Mesothelial cell of epicardium (in vitro differentiated cells): ENCODE measurements at places on chromosomes 13 and 19.

GRCh38 chr13:96817336-96817941 lies 176.8 kb downstream of the OXGR1 start:
- DNase-seq, result no peak

GRCh38 chr13:98785405-98785804 lies 32.9 kb upstream of the SLC15A1 start:
- DNase-seq, result no peak

- no peak for DNase-seq
Observed at GRCh38 chr19:11447347-11448262, 12.2 kb downstream of the PRKCSH start.

- no peak for DNase-seq
Observed at GRCh38 chr13:24911133-24911908, 147.4 kb downstream of the RNF17 start.

DNA sequence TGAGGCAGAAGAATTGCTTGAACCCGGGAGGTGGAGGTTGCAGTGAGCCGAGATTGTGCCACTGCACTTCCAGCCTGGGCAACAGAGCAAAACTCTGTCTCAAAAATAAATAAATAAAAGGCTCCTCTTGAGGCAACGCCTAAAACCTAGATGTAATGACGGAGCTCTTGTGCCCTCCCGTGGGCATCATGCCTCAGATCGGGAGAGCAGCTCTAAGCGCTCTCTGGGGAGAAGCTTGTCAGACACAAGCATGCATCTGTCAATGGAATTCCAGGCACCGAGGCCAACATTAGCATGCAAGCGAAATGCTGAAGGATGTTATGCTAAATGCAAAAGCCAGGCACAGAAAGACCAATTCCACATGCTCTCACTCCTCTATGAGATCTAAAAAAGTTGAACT lies 45.6 kb upstream of the MRI1 start:
- no peak for DNase-seq

DNA sequence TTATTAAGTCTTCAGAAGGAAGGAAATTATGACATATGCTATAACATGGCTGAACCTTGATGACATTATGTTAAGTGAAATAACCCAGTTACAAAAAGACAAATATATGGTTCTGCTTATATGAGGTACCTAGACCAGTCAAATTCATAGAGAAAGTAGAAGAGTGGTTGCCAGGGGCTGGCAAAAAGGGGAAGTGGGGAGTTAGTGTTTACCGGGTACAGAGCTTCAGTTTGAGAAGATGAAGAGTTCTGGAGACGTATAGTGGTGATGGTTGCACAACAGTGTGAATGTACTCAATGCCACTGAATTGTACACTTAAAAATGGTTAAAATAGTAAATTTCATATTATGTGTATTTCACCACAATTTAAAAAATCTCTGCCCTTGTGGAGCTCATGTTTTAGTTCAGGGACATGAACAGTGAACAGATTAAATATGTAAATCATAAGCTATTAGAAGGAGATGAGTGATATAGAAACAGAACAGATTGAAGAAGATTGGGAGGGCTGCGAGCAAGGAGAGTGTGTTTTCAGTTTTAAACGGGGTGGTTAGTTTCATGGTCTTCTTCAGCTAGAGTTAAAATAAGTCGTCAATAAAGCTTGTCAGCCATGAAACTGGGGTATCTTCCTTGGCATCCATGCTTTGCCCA lies 355.2 kb downstream of the KCNRG start:
- DNase-seq, result no peak

DNA sequence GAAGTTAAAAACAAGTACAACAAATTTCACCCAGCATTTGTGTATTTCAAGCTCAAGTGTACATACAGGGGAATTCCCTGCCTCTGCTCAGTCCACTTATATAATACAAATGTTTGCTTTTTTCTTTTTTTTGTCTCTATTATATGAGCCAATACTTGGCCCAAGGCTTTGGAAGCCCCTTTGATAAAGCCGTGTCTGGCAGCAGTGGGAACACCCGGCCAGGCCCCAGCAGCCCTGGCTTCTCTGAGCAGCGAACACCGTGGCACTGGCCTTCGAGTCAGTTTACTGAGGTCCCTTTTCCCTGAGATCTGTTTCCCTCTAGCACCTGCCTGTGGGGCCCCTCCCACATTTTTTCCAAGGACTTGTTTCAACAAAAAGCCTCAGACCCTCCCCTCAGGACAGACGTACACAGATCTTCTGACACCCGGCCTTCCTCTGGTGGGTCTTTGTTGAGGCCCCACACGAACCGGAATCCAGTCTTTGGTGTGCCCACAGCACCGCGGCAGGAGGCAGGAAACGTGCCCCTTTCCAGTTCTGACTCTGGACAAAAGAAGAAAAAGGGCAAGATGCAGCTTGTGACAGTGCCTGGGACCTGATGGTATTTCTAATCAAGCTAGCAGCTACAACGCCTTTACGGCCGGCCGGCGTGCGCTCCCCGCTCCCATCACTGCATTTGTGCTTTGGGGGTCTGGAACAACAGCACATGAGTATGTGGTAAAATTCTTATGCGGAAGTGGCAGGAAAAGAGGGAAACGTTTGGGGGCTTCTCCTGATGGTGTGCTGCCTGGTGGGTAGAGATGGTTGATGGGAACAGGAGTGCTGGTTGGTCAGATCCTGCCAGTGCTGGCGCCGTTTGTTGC lies 13.8 kb downstream of the SIPA1L3 start:
- no peak for DNase-seq

DNA sequence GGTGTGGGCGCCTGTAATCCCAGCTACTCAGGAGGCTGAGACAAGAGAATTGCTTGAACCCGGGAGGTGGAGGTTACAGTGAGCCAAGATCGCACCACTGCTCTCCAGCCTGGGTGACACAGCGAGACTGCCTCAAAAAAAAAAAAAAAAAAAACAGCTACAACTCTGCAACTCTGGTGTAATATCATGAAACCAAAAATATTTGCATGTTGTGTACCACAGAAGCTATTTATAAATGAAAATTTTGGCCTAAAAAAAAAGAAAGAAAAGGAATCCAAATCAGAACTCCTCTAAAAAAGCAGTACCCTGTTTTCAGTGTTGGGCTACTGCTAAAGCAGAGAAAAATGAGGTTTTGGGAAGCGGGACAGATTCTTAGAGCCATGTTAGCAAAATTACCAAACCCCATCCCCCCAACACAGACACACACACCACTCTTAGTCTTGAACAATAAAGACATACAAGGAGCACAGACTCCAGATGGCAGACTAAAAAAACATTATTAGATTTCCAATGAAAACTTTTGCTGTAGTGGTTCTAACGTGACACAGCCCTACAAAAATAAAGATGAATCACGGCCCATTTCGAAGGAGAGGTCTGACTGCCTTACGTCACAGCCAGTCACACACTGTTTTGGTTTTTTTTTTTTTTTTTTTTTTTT lies 51.5 kb downstream of the INSR start:
- no peak for DNase-seq

DNA sequence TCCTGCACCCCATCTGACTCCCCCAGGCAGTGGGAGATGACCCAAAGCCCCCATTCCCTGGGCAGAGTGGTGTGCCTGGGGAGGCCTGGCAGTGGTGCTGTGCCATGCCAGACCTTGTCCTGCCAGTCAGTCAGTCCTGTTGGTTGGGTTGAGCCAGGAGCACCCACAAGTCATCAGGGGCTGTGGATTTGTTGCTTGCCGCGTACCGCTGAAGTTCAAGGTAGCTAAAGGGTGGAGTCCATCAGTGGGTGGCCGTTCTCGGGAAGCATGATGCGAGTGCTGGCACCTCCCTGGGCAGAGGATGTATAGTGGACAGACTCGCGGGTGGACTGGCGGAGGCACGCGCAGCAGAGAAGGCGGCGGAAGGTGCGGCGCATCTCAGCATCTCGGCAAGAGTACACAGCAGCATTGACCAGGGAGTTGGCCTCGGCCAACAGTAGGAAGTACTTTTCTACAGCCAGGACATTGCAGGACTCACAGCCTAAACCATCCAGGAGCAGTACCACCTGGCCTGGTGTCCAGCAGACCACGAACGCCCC lies 3.9 kb downstream of the LPAR2 start:
- no peak for DNase-seq

GRCh38 chr19:45152504-45153338 lies 8.1 kb downstream of the NKPD1 start:
- DNase-seq, result no peak

- DNase-seq, result no peak
Observed at GRCh38 chr13:113105032-113105920, at the start of gene F7. TSS of gene F7 (plus strand) at chr13:113105791. CDS start at chr13:113105842, 51 bp downstream.

DNA sequence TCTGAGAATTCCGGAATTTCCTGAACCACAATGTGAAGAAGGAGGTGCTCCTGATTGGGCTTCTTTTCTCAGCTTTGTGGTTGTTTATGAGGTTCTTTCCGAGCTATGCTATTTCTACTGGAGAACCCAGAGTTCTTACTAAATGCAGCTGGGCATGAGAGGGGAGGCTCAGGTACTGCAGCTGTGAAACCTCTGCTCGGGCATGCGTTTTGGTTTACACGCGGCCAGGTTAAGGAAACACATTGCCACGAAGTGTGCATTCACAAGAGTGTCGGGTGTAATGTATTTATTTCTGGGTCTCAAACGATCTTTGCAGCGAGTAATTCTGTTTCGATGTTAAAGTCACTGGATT lies 661 bp upstream of the MIR17HG start:
- no peak for DNase-seq
